ENCODE measurements at places on chromosomes 5 and 9. TPM values are rescaled to one million over a fixed set of nuclear protein-coding genes. Genes with fewer than 3 reads are reported as not detected.
A peak's percentile ranks its signal among the peaks of the same experiment; 100 is the strongest.

DNA sequence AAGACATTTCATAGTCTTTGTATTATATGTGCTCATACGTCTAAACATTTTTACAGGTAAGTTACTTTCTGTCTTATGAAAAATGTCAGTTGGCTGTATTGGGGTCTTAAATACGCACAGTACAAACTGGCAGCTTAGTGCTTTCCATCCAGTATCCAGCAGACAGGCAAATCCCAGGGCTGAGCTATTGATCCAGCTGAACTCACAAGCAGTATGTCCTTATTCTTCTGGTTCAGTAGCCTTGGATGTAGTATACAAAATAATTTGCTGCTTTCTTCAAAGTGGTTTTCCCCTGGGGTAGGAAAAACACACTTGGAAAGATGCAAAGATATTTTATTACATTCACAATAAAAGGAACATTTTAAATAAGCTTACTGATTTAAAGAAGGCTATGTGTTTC lies 617.2 kb downstream of the NR2F1-AS1 start:
- H3K36me3 ChIP-seq: no peaks in the 10 kb centered on the region
- no peak overlapping the region for H3K4me3 ChIP-seq
- no peak overlapping the region for H3K27ac ChIP-seq
- no peaks in the 10 kb centered on the region for H3K27me3 ChIP-seq
- no peak for DNase-seq

DNA sequence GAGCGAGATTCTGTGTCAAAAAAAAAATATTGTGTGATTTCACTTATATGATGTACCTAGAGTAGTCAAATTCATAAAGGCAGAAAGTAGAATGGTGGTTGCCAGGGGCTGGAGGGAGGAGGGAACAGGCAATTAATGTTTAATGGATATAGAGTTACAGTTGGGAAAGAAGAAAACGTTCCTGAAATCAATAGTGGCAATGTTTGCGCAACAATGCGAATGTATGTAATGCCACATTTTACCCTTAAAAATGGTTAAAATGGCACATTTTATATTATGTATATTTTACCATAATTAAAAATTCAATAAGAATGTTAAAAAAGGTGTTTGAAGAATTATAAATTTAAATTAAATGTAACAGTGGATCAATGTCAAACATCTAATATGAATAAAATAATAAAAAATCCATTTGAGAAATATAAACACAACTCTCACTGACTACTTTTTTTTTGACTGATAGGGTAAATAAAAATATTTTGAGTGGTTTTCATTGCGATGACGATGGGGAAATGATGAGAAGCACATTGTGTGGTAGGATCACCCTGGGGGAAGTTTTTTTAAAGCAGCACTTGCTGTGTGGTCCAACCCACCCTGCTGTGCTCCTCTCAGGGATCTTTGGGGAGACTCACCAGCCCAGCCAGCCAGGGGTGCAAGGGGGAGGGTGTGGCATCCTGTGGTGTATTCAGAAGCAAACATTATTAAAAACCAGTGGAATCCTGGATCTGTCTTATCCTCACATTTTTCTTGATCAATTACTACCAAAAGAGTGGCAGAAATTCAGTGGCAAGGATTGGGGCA lies 4.3 kb downstream of the FYB1 start:
- peak overlapping the region; percentile 95 for H3K27ac ChIP-seq
- H3K27me3 ChIP-seq: no peaks in the 10 kb centered on the region
- H3K4me1 ChIP-seq: peaks cover 80% of the 10 kb centered on the region
- peaks cover 2% of the 10 kb centered on the region for H3K36me3 ChIP-seq

- no peak for DNase-seq
- H3K36me3 ChIP-seq: no peaks in the 10 kb centered on the region
- no peaks in the 10 kb centered on the region for H3K27me3 ChIP-seq
- H3K4me3 ChIP-seq: no peak overlapping the region
Observed at GRCh38 chr5:72840041-72840440, 23.6 kb downstream of the TNPO1 start.

FLT4 gene
- total RNA-seq: 2.0 TPM

DNA sequence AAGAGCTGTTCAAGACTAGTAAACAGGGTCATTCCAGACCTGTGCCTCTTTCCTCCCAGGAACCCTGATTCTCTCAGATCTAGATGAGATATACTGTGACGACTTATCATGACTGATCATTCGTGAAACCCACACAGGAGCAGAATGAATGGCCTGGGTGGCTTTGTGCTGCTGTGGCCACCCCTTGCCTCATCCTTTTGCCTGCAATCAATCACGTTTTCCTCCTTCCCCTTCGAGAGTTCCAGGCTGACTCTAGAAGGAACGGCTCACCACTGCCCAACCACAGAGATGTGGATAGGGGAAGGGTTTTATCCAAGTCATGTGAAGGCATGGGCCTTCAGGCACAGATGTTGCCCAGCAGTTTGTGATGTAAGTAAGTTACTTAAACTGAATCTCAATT lies 5.8 kb downstream of the ANXA6 start:
- H3K36me3 ChIP-seq: peaks cover 41% of the 10 kb centered on the region
- DNase-seq: peak; percentile 88
- H3K27me3 ChIP-seq: no peaks in the 10 kb centered on the region
- H3K4me1 ChIP-seq: peaks cover 83% of the 10 kb centered on the region
